ENCODE measurements at places on chromosomes 16 and 17. TPM values are rescaled to one million over a fixed set of nuclear protein-coding genes. Genes with fewer than 3 reads are reported as not detected.

GUCY2D gene
- total RNA-seq: 3.5 TPM

IL21R gene
- 0.56 TPM for total RNA-seq

CRYBA1 gene
- not detected for total RNA-seq

MPP2 gene
- total RNA-seq: 0.32 TPM

ABCA8 gene
- 0.72 TPM for total RNA-seq

PIK3R5 gene
- 0.88 TPM for total RNA-seq

AIPL1 gene
- not detected for total RNA-seq

TMEM88 gene
- 1.7 TPM for total RNA-seq

GRCh38 chr17:15169676-15170075, 95.5 kb downstream of the PMP22 start:
- ATAC-seq: no peak

DNA sequence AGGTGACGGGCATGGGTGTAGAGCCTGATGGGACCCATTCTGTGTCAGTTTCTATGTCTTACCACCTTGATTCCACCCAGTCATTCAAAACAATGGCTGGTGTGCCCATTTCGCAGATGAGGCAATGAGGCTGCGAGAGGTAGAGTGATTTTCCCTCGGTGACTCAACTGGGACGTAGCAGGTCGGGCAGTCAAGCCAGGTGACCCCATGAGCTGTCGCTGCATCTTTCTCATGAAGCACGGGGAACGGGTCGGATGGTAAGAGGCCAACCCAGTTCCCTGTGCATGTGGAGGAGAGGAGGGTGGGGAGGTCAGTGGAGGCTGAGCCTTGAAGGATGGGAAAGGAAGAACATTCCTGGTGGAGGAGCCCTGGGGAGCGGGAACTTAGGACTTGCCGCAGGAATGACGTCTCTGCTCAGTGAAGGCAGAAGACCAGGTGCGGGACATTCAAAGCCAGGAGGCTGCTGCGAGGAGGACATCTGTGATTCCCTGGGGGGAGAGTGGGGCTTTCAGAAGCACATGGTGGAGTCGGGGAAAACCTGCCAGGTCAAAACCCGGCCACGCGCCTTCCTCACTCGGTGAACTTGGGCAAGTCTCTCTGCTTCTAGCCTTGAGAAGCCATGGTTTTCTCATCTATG, 1.1 kb downstream of the IL21R start:
- no peak for ATAC-seq

DNA sequence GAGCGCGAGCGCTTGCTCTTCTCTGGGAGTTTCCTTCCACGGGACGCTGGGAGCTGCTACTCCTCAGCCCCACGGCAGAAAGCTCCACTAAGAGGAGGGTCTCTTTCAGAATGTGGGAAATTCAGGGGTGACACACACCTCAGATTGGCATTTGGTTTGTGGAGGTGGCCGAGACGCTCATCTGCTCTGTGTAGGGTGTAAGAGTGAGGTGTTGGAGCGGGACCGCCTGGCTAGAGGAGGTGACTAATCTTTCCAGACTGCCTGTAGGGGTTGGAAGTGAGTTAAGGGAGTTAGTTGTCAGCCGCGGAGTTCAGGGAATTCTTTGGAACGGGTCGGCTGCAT, 735 bp downstream of the PSMD11 start:
- ATAC-seq: peak; percentile 76

- ATAC-seq: peak; percentile 2
Measured at GRCh38 chr16:4403133-4403949, 13.1 kb downstream of the CORO7 start.

- ATAC-seq: peak; percentile 83
Measured at GRCh38 chr17:69414408-69415274, at the start of gene MAP2K6. TSS of gene MAP2K6 (plus strand) at chr17:69414697. CDS start at chr17:69414985, 288 bp downstream.

GRCh38 chr17:49585422-49586027, 9.9 kb downstream of the NXPH3 start:
- peak; percentile 63 for ATAC-seq

DNA sequence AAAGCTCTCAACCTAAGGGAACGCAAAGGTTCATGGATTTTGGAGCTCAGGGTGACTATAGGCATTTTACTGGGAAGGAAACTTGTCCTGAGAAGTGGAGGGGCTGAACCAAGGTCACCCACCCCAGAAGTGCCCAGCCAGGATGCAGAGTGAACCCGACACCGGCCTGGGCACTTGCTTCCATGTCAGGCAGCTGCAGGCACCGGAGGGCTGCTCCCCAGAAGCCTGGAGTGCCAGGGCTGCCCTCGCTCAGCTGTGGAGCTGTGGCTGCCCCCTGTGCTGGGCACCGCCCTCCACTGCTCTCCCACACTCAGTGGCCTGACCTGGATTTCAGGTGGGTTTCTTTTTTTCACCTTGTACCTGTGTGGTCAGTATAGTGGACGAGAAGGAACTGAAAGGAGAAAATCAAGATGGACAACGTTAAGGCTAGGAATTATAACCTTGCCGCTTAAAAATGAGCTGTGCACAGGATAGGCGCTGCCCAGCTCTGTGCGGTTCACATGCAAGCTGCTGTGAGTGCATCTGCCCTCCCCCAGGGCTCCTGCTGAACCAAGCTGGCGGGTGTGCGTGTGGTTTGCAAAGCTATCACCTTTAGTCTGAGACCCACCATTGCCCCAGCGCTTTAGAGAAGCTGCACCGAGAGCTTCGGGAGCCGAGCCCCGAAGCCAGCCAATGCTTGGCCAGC, 2.2 kb downstream of the MAPK8IP3 start:
- no peak for ATAC-seq

DNA sequence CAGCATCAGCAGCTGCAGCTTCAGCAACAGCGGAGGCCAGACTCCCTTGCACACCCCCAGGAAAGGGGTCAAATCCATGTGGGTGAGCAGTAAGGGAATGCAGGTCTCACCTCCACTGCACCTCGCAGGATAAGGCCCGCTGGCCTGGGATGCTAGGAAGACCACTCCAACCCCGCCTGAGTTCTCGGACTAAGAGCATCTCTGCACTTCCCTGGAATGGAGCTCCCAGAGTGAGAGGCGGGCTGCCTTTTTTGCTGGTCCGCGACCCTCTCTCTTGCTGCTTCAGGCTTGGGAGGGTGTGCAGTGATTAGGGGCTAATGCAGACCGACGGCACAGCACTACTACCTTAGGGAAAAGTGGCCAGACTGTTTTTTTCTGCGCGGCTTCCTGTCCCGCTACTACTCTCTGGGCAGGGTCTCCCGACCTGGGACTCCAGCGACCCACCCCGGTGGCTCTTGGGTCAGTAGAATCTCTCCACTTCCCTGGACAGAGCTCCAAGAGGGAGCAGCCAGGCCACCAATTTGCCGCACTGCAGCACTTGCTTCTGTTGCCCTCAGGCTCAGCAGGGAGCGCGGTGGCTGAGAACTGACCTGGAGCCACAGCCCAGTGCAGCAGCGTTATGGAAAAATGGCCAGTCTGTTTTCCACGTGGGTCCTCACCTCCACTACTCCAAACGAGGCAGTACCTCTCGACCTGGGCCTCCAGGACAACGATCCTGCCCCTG, 480.4 kb downstream of the CDH8 start:
- ATAC-seq: no peak

DNA sequence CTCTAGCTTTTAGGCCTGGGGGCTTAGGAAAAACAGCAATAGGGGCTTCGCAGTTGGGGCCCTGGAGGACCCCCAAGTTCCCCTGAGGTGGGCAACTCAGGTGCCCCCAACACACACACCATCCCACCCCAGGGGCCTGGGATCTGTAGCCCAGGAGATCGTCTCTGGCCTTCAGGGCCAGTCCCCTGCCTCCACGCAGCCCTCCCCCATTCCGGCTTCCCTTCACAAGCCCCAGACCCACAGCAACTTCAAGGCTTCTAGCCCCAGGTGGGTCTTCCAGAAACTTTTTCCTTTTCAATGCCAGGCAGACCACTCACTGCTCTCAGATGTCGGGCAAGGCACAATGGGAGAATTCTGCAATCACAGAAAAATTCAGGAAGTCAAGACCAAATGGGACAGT, 79.4 kb downstream of the C16orf78 start:
- no peak for ATAC-seq

- ATAC-seq: no peak
Measured at GRCh38 chr17:55117164-55117563, 147.6 kb upstream of the HLF start.

GRCh38 chr17:50108556-50108955, 13.4 kb downstream of the PDK2 start:
- ATAC-seq: no peak

GRCh38 chr17:29216856-29217255, 29.8 kb upstream of the CRYBA1 start:
- no peak for ATAC-seq

- no peak for ATAC-seq
Measured at GRCh38 chr17:5209396-5209795, 17.7 kb upstream of the ZNF594 start.

DNA sequence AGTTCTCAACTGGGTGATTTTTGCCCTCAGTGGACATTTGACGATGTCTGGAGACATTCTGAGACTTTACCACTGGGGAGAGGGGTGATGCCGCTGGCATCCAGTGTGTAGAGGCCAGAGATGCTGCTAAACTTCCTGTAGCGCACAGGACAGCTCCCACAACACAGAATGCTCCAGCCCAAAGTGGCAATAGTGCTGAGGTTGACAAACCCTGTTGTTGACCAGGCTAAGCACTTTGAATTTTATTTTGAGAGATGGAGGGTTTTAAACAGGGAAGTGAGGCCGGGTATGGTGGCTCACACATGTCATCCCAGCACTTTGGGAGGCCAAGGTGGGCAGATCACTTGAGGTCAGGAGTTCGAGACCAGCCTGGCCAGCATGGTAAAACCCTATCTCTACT, 44.0 kb downstream of the SYT17 start:
- no peak for ATAC-seq

- ATAC-seq: peak; percentile 13
Measured at GRCh38 chr17:41452281-41452680, 11.5 kb upstream of the KRT38 start.

DNA sequence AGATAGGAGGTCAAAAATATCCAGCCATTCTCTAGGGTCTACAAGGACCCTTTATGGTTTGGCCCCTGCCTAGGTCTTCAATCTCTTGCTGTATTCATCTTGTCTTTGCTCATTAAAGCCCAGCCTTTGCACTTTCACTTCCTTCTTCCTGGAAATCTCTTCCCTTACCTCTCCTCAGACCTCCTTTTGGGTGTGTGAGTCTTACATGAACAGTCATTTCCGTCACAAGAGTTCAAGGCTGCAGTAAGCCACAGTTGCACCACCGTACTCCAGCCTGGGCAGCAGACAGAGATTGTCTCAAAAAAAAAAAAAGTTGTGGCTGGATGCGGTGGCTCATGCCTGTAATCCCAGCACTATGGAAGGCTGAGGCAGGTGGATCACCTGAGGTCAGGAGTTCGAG, 6.0 kb upstream of the ATP1B2 start:
- no peak for ATAC-seq

DNA sequence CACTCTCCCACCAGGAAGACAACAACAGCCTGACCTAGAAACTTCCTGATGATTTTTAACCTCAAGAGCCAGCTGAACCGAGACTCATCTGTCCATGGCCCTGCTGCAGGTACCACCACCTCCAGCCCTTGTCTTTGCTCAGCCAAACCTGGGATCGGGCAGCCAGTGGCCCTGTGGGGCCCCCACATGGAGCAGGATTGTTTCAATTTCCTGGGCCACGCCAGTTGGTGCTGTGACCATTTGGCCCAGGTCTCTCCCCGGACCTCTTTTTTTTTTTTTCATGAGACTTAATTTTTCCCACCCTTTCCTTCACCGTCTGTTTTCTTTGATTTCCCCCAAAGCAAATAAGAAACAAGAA, 8.3 kb upstream of the HOXB2 start:
- no peak for ATAC-seq

GRCh38 chr17:77473615-77474226, 333.0 kb downstream of the SEC14L1 start:
- ATAC-seq: peak; percentile 3

DNA sequence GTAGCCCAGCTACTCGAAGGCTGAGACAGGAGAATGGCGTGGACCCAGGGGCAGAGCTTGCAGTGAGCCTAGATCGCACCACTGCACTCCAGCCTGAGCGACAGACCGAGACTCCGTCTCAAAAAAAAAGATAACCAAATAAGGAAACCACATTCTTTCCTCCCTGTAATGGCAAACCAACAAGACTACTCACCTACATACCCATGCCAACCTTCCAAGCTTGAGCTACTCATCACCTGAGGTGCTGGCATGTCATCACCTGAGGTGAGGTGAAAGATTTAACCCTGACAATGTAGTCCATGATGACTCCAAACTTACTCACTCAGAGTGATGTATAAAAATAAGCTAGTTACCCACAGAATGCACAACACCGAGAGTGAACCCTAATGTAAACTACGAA, 85.2 kb downstream of the SMG6 start:
- peak; percentile 99 for ATAC-seq

DNA sequence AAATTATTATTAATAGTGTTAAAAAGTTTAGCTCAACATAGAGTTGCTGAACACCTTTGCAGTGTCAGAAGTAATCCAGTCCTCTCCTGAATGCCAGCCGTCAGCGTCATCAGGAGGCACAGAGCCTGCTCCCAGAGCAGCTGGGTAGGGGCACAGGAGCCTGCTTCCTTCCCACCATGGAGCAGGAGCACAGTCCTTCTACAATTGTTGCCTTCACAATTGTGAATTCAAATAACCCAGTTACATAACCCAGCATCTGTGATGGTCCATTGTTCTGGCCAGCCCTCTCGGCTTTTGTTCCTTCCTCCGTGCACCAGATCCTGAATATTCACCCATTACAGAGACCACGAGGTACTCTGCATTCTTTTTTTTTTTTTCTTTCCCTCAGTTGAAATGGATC, 393.9 kb upstream of the MAF start:
- no peak for ATAC-seq

- peak; percentile 95 for ATAC-seq
Measured at GRCh38 chr16:19595043-19595767, 39.7 kb downstream of the VPS35L start.

- peak; percentile 79 for ATAC-seq
Measured at GRCh38 chr17:73278465-73279453, 17.1 kb upstream of the CPSF4L start.

All from esophagus mucosa (tissue), 1 donor.